ENCODE measurements at places on chromosomes 12 and 14.

DNA sequence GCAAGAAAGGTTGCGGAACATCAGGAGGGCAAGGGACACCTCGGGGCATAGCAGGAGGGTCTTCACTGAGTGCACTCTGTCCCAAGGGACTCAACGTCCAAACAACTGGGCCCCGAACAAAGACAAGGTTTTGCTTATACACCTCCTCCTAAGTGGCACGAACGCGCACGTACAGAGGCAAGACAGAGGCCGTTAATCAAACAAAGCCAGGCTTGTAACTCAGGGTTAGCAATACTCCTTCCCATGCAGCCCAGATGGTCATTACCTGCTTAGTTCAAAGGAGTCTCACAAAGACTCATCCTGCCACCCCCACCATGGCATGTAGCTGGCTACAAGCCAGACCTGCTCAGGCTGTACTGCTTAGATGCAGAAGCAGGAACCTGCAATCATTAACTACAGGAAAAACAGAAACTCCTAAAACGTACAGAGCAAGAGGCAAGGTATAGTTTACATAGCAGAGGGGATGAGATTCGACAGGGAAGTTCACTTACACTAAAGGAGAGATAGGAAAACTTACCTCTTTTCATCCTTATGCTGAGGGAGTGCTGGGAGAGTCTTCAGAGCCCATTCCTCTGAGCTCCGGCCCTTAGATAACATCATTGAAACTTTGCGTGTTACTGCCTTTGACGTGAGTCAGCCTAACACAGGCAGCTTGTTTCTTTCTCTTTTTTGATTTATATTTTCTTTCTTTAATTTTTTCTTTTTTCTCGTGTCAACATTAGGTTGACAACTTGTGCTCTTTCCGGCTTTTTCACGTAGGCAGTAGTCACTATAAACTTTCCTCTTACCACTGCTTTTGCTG is 1319.1 kb downstream of the TMEM121 start:
- no peak for DNase-seq

GRCh38 chr12:112013601-112014402 is 576 bp downstream of the ERP29 start:
- peak; percentile 27 for DNase-seq

DNA sequence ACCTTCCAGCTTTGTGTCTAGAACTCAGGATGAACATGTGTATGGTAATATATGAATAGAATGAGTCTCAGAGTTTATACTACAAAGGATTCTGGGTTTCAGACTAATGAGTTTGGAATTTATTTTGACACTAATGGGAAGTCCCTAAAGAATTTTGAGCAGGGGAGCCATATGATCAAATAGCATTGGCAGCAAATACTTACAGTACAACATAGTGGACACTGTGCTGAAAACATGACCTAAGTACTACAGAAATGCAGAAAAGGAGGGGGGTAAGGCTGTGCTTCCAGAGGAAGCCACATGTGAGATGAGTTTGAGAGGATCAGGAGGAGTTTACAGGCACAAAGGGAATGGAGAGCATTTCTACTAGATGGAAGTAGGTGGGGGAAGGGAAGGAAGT is 225.8 kb downstream of the C12orf42 start:
- no peak for DNase-seq

GRCh38 chr14:53953002-53953827 is 3.4 kb downstream of the BMP4 start:
- no peak for DNase-seq

GRCh38 chr14:64683264-64683663 is 21.0 kb upstream of the PLEKHG3 start:
- DNase-seq, result no peak

DNA sequence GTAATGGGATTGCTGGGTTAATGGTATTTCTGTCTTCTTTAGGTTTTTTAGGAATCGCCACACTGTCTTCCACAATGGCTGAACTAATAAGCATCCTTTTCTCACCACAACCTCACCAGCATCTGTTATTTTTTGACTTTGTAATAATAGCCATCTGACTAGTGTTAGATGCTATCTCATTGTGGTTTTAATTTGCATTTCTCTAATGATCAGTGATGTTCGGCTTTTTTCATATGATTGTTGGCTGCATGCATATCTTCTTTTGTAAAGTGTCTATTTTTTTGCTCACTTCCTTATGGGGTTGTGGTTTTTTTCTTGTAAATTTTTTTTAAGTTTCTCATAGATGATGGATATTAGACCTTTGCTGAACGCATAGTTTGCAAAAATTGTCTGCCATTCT is 377.9 kb downstream of the GALC start:
- DNase-seq, result no peak

- DNase-seq, result no peak
Measured at GRCh38 chr12:112161711-112162110, 36.4 kb downstream of the TRAFD1 start.

GRCh38 chr12:93616584-93617101 is 44.2 kb downstream of the SOCS2 start:
- DNase-seq, result no peak

- DNase-seq, result no peak
Measured at GRCh38 chr12:21521541-21521940, 4.6 kb upstream of the SPX start.

- no peak for DNase-seq
Measured at GRCh38 chr12:55957106-55957859, 8.6 kb downstream of the PMEL start.

- DNase-seq, result no peak
Measured at GRCh38 chr12:24798335-24798734, 150.6 kb downstream of the BCAT1 start.

DNA sequence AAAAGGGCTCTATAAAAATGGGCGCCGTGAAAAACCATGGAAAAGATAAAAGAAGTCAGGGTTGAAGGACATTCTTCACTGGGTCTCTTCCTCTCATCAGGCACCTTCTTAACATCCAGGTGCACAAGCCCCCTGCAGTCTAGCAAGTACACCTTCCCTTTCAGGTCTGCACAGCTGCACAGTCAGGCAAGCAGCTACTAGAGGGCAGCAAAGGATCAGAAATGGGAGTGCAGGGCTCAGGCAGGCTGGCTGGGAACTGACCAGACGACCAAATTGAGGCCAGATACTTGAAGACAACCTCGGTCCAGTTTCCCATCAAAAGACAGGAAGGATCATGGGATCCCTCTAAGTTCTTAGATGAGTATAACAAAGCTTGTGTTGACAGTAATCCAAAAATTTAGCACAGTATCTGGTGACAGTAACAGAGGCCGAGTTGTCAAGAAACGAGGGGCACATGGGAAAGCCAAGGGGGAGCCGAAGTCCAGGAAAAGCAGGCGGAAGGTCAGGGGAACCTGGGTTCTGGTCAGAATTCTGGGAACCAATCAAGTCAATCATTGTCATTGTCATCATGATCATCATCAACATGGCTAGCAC is 10.1 kb upstream of the GRIP1 start:
- DNase-seq, result no peak

DNA sequence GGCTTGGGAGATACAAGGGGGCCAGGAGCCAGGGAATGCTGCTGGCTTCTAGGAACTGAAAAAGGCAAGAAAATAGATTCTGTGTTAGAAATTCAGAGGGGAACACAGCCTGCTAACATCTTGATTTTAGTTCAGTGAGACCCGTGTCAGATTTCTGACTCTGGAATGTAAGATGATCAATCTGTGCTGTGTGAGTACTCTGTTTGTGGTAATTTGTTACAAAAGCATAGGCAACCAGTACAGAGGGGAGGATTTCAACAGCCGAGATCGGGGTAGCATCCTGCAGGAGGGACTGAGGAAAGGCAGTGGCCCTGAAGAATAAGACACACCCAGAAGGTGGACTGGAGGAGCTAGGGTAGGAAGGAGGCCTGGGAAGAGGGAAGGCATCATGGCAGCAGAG is 410.0 kb upstream of the CCDC196 start:
- DNase-seq, result no peak

DNA sequence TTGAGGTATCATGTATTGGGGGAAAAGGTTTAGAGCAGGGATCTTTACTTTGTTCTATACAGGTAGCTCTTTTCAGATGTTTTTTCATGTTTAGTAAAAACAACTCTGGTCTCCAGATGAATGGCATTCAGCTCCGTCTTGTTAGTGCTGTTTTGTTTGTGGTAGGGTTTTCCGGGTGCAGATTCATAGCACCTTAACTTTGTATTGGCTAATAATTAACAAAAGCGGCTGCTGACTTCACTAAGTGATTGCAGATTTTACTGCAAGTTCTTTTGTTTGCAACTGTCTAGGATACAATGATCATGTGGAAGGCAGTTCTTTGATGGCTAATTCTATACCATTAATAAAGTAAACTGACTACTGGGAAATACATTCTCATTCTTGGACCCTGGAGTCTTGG is 32.2 kb upstream of the BHLHE41 start:
- DNase-seq, result no peak

GRCh38 chr14:80602946-80603345 is 338.6 kb downstream of the CEP128 start:
- DNase-seq, result no peak

GRCh38 chr14:68124050-68124449 is 304.5 kb downstream of the RAD51B start:
- no peak for DNase-seq

- DNase-seq, result no peak
Measured at GRCh38 chr12:82648259-82648909, 38.3 kb upstream of the TMTC2 start.

- DNase-seq, result peak; percentile 29
Measured at GRCh38 chr12:49827401-49828099, 663 bp downstream of the NCKAP5L start.

- no peak for DNase-seq
Measured at GRCh38 chr14:33475623-33476022, 475.3 kb downstream of the EGLN3 start.

- no peak for DNase-seq
Measured at GRCh38 chr12:44335030-44335429, 499.1 kb downstream of the TMEM117 start.

DNA sequence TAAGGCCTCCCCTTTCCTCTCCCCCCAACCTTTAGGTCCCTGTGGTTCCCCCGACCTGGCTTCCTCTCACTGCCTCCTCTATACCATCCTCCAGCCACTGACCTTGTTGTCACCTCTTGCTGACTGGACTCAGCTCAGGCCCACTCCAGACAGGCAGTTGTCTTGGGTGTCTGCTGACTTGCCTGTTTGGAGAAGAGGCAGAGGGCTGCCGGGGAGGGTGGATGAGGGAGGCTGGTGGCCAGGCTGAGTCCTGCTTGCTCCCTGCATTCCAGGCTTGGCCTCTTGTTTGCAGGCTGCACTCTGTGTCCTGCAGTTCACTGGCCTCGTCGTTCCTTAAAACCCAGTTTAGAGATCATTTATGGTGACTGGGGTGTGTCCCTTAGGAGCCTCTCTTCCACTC is 31.0 kb upstream of the RD3L start:
- DNase-seq, result no peak

- DNase-seq, result no peak
Measured at GRCh38 chr12:88932457-88932856, 352.2 kb upstream of the KITLG start.

DNA sequence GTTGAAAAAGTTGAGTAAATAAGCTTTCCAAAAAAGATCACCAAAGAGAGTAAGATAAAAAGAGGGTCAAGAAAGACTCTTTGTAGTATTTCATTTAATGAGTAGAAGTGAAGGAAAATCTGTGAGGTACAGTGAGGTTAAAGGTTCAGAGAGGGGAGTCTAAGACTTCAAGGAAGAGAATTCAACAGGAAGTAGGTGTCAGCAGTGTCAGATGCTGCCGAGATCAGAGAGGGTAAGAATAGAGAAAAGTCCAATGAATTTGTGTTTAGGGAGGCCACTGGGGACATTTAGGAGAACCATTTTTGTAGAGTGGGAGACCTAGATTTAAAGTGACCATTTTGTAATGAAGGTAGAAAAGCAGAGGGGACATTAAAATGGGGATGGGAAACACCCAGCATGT is 71.6 kb upstream of the KRAS start:
- no peak for DNase-seq

DNA sequence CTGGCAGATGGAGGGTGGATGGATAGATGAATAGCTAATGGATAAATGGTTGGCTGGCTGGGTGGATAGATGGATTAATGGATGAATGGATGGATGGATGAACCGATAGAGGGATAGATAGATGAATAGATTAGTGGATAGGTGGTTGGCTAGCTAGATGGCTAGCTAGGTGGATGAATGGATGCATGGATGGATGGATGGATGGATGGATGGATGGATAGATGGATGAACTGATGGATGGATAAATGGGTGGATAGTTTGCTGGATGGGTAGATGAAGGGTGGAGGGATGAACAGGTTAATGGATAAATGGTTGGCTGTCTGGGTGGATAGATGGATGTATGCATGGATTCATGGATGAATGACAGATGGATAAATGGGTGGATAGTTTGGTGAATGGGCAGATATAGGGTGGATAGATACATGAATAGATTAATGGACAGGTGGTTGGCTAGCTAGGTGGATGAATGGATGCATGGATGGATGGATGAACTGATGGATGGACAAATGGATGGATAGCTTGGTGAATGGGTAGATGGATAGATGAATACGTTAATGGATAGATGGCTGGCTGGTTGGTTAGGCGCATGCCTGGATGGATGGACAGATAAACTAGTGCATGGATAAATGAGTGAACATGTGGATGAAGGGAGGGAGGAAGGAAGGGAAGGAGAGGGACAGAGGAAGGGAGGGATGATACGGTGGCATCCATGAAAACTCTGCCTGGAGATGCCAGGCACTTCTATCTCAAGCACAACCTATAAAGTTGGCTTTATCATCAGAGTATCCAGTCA is 8.1 kb downstream of the SERPINA9 start:
- no peak for DNase-seq

GRCh38 chr12:30201301-30202160 is 417.8 kb upstream of the TMTC1 start:
- no peak for DNase-seq

DNA sequence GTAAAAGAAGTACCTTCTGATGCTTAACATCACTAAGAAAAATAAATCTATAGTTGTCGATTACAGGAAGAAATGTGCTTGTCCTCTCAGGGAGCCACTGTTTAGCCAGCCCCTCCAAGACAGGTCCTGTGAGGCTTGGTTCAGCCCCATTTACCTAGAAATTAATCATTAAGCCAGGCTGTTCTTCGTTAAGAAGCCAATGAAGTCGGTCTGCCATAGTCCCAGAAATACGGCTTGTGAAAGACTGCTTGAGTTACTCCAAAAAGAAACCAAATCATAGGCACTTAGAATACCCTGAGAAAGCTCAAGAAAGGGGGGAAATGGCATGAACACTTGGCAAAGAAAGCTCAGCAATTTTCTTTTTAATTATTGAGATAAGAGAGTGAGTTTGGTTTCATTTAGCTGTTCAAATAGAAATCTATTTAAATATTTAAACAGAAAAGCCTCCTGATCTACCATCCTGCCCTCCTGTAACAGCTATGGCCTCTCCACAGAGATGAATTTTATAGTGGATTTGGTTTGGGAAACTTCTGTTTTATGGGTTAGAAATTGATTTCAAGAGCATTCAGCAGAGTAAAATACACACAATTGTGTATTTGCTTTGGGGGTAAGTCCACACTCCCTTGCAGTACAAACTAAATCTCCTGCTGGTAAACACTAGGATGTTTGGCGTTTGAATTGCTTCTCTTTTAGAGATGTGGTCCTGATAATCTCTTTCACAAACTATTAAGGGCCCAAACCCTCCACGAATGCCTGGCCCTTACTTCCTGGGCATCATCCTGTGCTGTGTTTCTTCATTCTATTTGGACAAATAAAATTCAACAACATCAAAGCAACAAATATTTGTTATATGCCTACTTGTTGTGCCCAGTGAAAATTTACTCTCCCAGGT is 234.4 kb downstream of the SEC23A start:
- no peak for DNase-seq

- no peak for DNase-seq
Measured at GRCh38 chr14:20732477-20732876, 13.2 kb upstream of the EDDM3A start.

All from stimulated activated CD4-positive, alpha-beta T cell treated with anti-CD3 and anti-CD28 coated beads, Interleukin-1b, Interleukin-23, amount 100 ng/mL, for 1 hour (primary cell).